ENCODE measurements at places on chromosomes 1 and 21.

- no peak for DNase-seq
These were observed 46.7 kb upstream of the SAMD13 start for GRCh38 chr1:84254703-84255238.

DNA sequence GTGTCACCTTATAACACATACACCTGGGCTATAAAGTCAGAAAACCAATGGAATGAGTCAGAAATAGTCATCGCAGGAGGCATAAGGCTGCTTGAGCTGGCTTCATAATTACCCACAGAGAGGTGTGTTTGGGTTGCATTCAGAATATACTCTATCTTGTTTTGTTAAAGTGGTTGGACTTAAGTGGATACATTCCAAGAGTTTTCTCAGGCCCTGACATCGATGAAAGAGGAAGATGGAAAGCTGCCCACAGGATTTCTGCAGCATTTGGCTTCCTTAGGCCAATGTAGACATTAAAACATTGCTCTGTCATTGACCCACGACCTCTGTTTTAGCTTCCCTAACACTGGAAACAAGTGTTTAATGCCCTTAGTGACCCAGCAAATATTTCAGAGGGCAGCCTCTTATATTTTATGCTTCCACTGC, 18.6 kb upstream of the BCL10 start:
- no peak for DNase-seq

- DNase-seq = no peak
These were observed 161.7 kb downstream of the NTMT2 start for GRCh38 chr1:170307426-170307825.

DNA sequence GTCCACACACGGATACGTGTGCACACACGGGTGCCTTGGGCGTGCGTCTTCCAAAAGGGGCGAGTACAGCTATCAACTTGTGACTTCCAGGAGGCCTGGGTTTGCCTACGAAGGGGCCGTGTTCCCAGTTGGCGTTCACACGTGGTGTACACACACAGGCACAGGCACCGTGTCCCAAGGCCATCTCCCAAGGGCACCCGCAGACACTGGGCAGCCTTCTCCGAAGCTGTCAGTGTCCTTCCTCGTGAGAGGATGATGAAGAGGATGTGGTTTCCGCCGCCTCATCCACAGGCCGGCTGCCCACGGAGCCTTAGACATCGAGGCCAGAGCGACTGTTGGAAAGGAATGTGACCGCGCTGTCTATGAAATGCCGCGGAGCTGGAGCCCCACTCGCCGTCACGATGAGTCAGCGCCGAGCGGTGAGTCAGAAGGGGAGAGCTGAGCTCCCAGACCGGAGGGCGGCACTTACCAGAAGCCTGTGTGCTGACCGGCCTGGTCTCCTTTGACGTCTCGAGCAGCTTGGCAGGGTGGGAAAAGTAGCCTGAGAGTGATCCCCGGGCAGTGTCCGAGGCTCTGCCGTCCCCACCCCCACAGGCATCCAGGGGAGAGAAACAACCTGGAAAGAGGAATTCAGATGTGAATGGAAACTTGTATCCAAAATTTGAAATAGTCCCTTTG, 141.4 kb upstream of the ARHGEF16 start:
- peak; percentile 96 for DNase-seq

DNA sequence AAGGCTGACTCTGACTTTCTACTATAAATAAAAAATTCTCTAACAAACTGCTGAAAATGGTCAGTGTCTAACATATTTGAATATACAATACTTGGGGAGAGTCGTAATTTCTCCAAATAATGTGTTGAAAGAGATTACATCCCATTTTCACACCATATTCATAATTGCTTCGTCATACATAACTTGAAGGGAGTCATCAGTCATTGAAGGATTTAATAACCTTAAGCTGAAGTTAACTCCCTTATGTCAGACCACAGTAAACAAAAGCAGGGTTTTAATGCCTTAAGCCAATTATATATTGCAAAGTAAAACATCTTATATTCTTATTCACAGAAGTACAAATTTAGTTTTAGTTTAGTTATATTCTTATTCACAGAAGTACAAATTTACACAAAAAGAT, 129.9 kb downstream of the RERE start:
- no peak for DNase-seq

DNA sequence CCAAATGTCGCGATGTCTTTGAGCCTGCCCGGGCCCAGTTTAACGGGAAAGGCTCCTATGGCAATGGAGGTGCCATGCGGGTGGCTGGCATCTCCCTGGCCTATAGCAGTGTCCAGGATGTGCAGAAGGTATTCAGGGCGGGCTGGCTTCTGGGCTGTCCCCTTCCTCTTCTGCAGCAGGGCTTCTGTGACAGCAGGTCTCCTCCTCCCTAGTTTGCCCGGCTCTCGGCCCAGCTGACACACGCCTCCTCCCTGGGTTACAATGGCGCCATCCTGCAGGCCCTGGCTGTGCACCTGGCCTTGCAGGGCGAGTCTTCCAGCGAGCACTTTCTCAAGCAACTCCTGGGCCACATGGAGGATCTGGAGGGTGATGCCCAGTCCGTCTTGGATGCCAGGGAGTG, 3.0 kb downstream of the ADPRS start:
- no peak for DNase-seq

- no peak for DNase-seq
These were observed 77.6 kb downstream of the RPS6KA1 start for GRCh38 chr1:26607186-26607585.

DNA sequence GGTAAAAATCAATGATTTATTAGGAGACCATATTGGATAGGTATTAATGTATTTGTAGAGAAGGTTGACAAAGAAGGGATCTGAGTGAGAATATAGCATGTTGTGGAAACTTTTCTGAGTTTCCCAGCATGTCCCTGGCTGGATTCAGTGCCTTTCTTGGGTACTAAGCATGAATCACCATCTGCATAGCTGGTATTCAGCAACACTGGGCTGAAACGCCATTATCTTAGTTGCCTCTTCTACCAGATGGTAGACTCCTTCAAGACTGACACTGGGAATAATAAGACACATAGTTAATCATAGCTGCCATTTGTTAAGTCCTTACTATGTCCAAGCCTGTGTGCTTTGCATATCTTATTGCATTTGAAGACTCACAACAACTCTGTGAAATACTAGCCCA, 45.5 kb downstream of the ATP5PF start:
- no peak for DNase-seq

GRCh38 chr1:184310157-184310819, 76.5 kb upstream of the C1orf21 start:
- DNase-seq = no peak

DNA sequence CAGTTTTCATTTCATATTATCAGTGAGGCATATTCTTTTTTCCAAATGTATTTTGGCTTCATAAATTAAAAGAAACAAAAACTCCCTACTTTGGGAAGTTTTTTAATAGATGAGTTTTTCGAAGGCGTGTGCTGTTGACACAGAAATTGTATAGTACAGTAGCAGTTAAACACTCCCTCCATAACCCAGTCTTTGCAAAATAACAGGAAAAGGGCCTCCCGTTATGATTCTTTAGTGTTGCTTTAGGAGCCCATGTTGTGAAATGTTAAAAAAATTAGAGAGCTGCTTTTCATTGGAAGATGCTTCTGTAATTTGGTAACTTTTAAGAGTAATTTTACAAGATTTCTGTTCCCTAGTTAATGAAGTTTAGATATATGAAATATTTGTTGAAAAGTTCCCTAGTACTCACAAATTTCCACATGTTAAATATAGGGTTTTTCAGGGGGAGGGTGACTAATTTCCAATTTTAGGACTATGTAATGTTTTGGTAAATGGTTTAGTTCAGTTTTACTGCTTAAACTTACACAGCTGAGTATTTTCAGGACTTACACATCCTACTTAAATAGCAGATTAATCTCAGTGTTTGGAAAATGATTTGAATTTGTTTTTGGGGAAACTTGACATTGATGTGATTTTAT, 2.0 kb downstream of the CAMSAP2 start:
- no peak for DNase-seq

- DNase-seq = no peak
These were observed 222.8 kb downstream of the RHOU start for GRCh38 chr1:228958121-228958520.

DNA sequence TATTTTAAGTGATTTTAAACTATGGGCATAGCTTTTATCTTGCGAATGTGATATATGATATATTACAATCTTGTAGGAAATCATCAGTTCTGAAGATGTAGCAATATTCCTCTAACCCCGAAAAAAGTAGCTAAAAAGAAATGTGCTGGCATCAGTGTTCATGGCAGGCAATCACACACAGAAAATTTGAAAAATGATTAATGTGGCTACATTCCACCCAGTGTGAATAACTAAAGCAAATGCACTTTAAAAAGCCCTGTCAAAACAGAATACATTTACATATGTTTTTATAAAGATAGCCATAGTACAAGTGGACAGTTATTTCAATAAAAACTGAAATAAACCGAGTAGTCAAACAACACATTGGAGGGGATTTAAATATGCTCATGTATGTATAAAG, 260.2 kb downstream of the HHAT start:
- DNase-seq = no peak

- DNase-seq = no peak
These were observed 204.7 kb upstream of the LYPLAL1 start for GRCh38 chr1:218969006-218969405.

- no peak for DNase-seq
These were observed 31.8 kb downstream of the RABIF start for GRCh38 chr1:202857136-202857610.

- no peak for DNase-seq
These were observed 10.3 kb upstream of the L1TD1 start for GRCh38 chr1:62184336-62184735.

DNA sequence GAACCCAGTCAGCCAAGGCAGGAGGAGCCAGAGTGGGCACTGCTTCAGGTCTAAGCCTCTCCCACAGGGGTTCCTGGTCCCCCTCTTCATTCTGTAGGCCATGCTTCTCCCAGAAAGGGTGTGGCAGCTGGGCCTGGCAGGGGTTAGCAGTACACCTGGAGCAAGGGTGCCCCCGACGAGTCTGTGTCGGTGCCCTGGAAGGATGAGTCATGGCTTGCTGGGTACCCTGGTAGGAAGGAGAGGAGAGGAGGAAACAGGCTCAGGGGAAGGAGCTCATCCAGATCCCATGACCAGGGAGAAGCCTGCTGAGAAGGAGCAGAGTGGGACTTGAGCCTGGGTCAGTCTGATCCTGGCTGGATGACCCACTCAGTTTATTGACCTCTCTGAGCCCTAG, 10.3 kb downstream of the KDF1 start:
- DNase-seq = no peak

DNA sequence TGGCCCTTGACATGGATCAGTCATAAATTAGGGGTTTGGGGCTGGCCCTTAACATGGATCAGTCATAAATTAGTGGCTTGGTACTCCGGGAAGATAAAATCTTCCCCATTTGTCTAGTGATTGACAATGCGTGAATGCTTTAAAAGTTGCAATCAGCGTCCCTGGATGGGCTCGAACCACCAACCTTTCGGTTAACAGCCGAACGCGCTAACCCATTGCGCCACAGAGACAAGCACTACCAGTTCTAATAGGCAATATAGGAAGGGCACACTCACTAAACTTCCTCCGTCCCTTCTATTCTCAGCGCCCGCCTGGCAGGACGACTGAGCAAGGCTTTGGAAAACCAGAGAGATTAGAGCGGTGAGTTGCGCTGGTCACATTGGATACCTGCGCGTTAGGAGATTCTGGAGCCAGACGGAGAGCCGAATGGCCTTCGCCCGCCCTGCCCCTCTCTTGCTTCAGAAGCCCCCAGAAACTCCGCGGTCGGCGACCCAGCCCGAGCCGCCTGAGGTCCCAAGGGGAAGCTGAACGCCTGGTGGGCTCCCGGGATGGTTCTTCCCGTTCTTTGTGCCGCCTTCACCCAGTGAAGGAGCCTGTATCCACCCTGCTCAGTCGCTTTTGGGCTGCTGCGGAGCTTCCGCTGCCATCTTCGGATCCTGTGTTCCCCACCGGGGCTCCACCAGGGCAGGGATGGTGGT, 235.9 kb downstream of the FAM72C start:
- no peak for DNase-seq

DNA sequence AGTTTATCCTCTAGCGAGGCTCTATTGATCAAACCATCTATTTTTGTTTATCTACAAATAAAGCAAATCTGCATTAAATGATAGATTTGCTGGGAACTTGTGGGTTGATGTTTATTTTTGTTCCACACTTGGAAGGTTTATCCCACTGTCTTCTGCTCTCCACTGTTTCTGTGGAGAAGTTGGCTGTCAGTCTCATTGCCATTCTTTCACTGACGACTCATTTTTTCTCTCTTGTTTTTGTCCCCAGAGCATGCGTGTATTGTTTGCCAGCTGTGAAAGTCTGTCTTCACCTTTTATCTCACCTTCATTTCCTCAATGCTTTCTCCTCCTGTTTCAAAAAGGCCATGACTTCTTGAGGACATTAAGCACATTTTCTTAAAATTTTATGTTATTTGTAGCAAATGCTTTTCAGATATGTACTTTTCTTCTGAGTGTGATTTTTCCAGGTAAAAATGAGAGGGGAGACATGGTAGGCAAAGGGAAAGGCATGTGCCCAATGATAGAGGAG, 52.4 kb downstream of the INAVA start:
- DNase-seq = no peak

GRCh38 chr1:90614872-90615271, 102.2 kb downstream of the BARHL2 start:
- DNase-seq = no peak

DNA sequence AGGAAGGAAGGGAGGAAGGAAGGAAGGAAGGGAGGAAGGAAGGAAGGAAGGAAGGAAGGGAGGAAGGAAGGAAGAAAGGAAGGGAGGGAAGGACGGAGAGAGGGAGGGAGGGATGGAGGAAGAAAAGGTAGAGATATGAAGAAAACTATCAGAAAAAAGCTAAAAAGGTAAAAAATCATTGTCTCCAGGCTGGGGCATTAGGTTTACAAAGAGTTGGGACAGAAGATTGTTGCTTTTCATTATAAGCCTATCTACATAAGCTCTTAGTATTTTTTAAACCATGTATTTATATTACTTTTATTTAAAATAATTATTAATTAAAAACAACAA, 7.2 kb upstream of the PINK1 start:
- no peak for DNase-seq

DNA sequence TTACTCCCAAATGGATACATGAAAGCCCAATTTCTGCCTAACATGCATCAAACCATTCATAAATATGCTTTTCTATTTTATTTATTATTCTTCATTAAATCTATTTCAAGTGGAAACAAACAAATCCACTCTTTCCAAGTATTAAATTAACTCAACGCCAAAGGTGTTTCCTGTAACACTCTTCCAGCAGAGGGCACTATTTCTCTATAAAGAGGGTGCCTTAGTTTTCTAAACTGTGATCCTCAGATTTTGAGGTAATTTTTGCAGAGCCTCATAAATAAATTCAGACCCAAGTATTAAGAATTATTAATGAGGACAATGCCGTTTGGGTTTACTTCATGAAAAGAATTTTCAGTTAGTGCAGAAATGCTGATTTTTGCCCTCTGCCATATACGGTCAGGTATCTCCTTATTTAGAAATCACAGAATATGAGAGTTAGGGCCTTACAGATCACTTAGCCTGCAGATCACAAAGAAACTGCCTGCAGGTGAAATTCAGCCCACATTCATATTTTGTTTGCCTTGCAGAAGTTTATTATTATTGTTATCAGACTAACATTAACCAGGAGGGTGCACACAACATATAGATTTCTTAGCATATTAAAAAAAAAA, 40.1 kb upstream of the MYSM1 start:
- DNase-seq = no peak
